Islet precursor cell (in vitro differentiated cells): ENCODE measurements at places on chromosomes 7 and 10.

- no peak for DNase-seq
Measured at GRCh38 chr7:138015096-138015495, 13.2 kb upstream of the CREB3L2 start.

DNA sequence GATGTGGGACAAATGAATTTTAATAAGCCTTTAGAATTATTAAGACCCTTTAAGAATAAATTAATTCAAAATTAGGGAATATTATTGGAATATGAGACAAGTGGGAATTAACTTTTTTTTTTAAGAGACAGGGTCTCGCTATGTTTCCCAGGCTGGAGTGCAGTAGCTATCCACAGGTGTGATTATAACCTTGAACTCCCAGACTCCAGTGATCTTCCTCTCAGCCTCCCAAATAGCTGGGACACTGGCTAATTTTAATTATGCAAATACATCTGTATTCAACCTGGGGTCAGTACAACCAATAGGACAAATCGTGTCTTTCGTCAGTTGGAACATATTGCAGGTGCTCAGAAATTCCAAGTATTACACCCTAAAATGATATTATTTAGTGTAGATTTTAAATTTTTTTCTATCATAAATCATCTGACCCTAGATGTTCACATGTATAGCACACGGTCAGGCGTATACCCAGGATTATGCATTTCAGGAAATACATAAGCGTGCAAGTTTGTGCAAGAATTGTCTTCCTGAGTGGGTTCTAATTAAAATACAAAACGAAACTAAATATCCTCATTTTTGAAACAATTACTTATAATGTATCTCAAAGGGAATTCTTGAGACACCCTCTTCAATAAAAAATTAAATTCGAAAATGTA is 1.2 kb downstream of the NT5C3A start:
- no peak for DNase-seq

GRCh38 chr10:106857728-106858127 is 306.8 kb downstream of the SORCS1 start:
- DNase-seq, result no peak

- peak; percentile 74 for DNase-seq
Measured at GRCh38 chr7:137932881-137933269, 69.0 kb downstream of the CREB3L2 start.

DNA sequence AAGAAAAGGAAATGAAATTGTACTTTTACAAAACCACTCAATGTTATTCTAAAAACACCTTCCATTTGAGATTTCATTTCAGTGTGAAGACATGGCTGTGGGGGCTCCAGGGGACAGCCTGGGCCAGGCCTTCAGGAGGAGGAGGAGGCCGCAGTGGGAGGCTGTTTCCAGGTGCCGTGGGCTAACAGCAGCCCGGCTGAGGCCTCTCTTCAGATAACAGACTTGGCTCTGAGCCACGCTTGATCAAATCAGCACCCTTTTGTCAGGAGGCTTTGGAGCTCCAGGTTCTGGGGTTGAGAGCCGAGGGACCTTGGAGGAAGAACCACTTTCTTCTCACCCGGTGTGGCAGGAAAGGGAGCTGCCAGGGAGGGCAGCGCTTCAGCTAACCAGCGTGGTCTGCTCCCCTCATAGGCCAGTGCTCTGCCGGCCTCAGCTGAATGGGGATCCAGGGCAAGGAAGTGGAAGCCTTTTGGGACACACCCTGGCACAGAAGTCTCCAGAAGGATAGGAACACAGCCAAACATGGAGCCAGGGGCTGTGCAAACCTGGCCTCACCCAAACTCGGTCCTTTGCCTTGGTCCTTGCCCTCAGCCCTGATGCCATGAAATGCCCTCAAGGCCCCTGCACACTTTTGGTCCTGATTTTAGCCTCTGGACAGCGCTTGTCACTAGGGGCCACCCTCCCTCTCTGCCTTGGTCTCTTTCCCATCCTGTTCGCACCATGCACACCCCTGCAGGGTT is 23.5 kb upstream of the CHST15 start:
- no peak for DNase-seq
